ENCODE measurements at places on chromosomes 5 and 9.

GRCh38 chr5:2370626-2371418, 380.7 kb downstream of the IRX2 start:
- DNase-seq = no peak

DNA sequence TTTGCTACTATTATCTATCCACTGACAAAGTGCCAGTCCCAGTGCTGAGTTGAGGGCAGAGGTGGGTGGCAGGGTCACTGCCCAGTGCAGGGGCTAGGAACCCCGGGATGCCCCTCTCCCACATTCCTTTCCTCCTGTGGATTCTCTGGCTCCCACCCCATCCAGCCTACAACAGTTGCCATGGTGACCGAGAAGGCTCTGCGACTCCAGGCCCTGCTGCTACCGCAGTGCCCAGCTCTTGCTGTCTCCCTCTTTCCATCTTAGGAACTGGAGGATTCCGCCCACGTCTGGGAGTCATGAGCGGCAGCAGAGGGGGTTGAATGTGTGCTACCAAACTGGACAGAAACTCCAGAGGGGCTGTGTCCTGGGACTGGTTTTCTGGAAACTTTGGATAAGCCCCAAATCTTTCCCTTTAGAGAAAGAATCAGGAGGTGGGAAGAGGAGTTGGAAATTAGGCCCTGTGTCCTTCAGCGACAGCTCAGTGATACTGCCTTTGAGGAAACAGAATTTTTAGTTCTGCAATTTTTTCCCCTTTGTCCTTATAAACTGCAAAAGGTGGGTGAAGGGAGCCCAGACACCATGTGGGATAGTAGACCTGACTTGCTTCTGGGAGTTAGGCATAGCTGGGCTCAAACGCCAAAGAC, 20.7 kb upstream of the C5orf47 start:
- DNase-seq = no peak

DNA sequence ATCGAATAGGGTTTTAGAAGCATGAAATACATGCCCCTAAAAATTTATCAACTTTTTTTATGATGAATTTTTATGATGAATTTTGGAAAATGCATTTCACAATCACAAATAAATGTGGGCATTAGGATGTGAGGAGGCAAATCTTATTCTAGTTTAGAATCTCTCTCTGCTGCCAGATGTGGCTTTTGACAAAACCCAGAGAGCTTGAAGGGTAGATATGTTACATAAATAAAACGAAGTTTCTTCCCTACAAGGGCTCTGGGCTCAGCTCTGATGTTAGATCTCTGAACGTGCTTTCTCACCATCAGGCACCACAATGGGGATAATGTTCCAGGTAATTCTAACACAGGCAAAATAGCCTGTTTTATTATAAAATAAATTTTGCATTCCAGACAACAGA, 102.3 kb upstream of the ADAMTSL1 start:
- no peak for DNase-seq

- no peak for DNase-seq
Measured at GRCh38 chr9:28032268-28032590, 458.9 kb upstream of the C9orf72 start.

DNA sequence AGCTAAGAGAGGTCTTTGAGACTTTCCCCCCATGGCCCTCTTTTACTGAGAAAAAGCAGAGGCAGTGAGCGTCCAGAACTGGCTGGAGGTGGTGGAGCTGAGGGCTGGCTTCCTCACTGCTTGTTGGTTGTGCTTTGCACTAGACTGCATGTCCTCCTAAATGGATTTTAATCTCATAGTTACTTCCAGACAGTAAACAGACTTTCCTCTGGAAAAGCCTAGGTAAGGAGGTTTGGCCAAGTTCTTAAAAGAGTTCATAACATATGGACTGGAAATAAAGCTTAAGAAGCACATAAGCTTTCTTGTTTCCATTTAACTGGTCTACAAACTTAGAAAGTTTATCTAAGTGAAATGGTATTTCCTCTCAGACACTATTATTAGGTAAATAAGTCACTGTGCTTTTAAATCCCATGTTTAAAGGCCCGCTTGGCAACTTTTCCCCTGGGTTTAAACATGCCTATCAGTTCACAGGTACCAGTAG, 2.0 kb downstream of the ASPN start:
- DNase-seq = no peak

- DNase-seq = no peak
Measured at GRCh38 chr5:173498286-173498685, 118.2 kb downstream of the BOD1 start.

- no peak for DNase-seq
Measured at GRCh38 chr9:129084087-129084486, 3.2 kb downstream of the DOLPP1 start.

DNA sequence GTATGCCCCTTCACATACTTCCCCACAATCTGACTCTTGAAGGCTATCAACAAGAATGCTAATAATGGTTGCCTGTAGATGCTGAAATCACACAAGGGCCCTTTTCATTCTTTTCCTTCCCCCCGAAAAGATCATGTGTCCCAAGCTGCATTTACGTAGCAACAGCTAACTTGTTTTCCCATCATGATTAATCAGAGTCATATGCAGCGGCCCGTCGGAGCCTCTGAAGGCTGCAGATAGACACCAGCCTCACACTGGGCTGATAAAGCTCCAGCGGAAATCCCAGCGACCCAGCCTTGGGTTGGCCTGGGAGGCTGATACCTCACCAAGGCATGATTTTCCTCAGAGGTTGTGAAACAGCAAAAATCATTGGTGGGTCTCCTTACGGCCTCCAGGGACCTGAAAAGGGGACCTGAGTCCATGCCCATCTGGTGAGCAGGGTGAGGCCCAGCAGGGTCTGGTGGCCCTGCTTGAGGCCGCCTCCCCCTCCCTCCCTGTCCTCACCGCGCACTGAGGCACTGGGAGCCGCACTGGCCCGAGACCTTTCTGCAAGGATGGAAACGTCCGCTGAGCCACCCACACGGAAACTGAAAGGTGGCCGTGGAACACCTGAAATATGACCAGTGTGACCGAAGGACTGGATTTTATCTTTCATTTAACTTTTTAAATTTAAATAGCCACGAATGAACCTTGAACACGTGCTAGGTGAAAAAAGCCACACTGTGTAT, 114.2 kb upstream of the PHYKPL start:
- DNase-seq = no peak

DNA sequence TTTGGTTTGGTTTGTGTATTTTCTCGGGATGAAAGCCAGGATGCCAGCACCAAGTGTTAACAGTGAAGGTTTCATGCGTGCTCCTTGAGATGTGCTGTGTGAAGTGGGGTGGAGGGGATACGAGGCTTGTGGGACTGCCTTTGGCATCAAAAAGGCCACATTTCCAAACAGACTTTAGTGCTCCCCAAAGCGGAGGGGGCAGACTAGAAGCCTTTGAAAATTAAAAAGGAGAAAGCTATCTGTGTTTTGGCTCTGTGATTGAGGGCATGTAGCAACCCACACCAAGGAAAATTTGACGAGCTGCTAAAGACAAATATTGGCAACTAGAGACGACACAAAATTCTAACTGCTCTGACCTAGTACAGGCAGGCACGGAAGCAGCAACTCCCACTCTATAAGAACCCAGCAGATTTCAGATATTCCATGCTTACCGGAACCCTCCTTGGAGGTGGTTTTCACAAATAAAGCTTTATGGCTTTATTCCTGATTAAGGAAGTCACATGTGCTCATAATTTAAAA, 154.5 kb downstream of the ARSB start:
- no peak for DNase-seq

GRCh38 chr9:123990427-123990826, 21.1 kb upstream of the LHX2 start:
- DNase-seq = no peak

- DNase-seq = no peak
Measured at GRCh38 chr5:56543441-56544388, 271.6 kb upstream of the MAP3K1 start.

GRCh38 chr5:107937204-107937603, 266.5 kb upstream of the EFNA5 start:
- DNase-seq = no peak

- DNase-seq = no peak
Measured at GRCh38 chr9:112348257-112349007, 15.0 kb upstream of the PTBP3 start.

- DNase-seq = no peak
Measured at GRCh38 chr5:62090953-62091352, 215.1 kb upstream of the KIF2A start.

GRCh38 chr9:132348676-132349075, 6.1 kb downstream of the SETX start:
- DNase-seq = no peak

DNA sequence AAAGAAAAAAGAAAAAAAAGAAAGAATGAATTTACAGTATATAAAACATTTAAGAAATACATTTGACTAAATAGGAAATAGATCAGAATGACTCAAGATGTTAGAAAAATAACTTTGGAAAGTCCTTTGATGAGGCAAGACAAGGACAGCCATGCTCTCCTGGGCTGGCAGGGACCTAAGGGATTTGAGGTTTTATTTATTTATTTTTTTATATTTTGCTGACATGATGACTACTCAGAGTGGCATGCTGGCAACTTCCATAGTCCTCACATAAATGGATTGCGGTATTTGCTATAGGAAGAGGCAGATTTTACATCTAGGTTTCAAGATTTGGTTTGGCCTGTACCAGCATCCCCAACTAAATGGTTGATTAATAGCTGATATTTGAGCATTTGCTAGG, 17.7 kb downstream of the SLC28A3 start:
- DNase-seq = no peak

GRCh38 chr9:112028242-112029221, 131.9 kb downstream of the UGCG start:
- no peak for DNase-seq

DNA sequence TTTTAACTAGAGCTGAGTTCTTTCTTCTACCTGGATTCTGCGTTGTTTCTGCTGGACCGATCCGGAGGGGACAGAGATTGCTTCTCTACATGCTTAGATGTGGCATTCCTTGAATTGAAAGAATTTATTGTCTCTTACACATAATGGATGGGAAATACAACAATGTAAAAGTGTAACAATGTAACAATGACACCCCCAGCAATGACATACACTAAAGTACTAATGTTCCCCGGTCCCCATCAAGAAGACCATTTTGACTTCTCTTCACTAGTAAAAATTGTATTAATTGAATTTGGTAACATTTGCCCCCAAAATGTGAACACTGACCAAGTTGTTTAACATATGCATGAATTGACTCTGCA, 760.2 kb downstream of the TAF11L14 start:
- no peak for DNase-seq

DNA sequence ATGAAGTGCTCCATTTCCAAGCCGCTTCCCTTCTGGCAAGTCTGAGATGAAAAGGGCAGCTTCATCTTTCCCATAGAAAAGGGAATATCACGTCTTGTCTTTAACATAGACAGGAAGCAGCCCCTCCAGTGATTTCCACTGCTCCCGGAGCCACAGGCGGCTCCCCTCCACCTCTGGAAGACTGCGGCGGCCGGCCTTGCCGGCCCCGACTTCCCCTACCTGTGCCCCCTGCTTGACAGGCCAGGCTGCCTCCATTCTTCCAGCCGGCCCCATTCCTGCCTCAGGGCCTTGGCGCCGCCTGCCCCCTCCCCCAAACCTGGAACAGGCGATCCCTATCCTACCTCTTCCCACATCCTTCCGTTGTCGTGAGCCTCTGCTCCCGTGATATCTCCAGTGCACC, 141.8 kb downstream of the ZNF354C start:
- DNase-seq = no peak

GRCh38 chr9:137485343-137486140, 26.4 kb upstream of the NSMF start:
- DNase-seq = no peak

GRCh38 chr9:124939944-124940343, 939 bp downstream of the GOLGA1 start:
- no peak for DNase-seq

DNA sequence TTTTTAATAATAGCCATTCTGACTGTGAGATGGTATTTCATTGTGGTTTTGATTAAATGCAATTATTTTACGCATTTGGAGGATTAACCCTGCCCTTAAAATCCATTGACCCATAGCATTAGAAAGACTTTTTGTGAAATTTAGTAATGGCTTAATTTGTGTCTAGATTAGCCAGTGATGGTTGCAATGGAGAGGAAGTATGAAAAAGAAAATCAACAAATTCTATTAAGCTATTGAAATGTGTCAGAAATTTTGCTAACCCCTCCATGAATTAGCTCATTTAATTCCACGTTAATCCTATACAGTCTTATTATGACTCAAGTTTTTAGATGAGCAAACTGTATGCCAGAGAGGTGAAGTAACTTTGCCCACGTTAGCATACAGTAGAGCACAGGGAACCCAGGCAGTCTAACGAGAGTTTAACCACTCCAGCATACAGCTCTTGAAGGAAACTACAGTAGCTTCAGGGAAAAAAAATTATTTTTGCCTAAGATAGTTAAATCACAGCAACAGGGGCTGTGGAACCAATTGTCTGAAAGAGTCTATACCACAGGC, 158.2 kb upstream of the PPP2R2B start:
- no peak for DNase-seq

- DNase-seq = no peak
Measured at GRCh38 chr9:79768194-79768593, 196.4 kb downstream of the TLE4 start.

DNA sequence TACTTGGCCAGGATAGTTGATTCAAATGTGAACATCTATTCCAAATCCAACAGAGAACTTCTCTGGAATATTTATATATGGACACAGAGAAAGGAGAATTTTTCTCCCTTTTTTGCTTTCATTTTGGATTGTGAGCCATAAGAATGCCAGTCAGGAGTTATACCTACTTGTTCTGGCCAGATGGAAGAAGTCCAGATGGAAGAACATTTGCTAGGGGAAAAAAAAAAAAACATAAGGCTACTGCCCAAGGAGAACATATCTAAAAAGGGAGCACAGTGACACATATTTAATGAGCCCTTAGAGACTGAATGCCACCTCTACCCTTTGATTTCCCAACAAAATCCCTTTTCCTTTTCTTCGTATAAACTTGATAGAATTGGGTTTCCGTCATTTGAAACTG, 61.7 kb upstream of the PPP2R2B start:
- no peak for DNase-seq

- DNase-seq = peak; percentile 80
Measured at GRCh38 chr9:121267689-121268597, at the start of gene GSN. Gene GSN, plus strand, starts transcription at chr9:121268162. Its CDS starts 33,810 bp downstream, at chr9:121301972.

GRCh38 chr9:114652776-114653555, 4.6 kb downstream of the TEX53 start:
- no peak for DNase-seq

DNA sequence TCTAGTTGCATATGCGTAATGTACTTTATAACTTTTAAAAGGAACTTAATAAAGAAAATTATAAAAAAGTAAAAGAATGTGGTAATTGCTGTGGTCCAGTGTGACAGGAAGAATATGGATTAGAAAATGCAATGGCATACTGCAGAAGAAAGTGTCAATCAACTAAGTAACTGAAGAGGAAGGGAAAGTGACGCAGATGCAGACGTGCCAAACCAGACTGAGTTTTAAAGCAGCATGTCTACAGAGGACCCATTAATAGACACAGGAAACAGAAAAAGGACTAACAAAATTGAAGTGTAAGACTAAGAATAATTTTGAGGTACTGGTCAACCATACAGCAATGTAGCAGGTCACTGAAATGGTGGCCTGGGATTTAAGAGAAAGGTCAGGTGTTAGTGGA, 73.3 kb downstream of the DPYSL3 start:
- DNase-seq = no peak

- no peak for DNase-seq
Measured at GRCh38 chr9:90078988-90079421, 474.2 kb downstream of the GADD45G start.

GRCh38 chr9:75715360-75715759, 175.1 kb upstream of the PCSK5 start:
- no peak for DNase-seq

GRCh38 chr5:100890461-100891008, 12.5 kb downstream of the ST8SIA4 start:
- no peak for DNase-seq

- no peak for DNase-seq
Measured at GRCh38 chr9:70987986-70988385, 133.4 kb downstream of the TRPM3 start.

All from HuH-7.5 (cell line).